ENCODE measurements at places on chromosomes 5 and 9.

DNA sequence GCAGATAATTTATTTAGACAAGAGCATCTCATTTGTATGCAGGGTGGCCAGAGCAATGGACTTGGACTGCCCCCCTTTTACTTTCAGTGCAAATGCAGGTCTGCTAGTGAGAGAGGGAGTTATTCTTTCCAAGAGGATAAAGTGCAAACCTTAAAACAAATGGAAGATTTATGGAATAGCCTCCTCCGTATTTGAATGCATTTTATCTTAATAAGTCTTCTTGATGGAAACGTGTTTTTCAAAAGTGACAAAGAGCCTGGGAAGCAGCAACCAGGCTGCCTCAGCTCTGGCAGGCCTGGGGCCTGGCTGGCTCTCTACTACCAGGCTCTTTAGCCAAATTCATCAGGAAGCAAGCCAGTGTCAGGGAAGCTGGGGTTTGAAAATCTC is 6.8 kb downstream of the NR2F1 start:
- DNase-seq, result no peak

DNA sequence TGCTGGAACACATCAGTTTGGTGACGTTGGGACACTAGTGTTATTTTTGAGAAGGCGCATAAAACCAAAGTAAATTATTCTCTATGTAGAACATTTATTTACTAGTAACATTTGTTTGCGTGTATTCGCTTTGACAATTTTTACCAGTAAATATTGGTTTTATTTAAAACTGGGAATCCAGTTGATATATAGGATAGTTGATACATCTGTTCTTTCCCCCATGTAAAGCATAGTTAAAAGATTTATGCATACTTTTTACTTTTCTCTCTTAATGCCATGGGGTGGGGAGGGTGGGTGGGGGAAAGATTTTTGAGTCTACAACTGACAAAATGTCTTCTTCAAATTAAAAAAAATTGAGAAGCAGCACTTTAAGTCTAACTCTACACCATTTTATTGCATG is at the start of gene IGIP:
IGIP (plus strand) TSS at position 301 of the 400 bp plus-strand sequence. CDS start 2,540 bp downstream, outside the sequence.
- DNase-seq, result no peak

DNA sequence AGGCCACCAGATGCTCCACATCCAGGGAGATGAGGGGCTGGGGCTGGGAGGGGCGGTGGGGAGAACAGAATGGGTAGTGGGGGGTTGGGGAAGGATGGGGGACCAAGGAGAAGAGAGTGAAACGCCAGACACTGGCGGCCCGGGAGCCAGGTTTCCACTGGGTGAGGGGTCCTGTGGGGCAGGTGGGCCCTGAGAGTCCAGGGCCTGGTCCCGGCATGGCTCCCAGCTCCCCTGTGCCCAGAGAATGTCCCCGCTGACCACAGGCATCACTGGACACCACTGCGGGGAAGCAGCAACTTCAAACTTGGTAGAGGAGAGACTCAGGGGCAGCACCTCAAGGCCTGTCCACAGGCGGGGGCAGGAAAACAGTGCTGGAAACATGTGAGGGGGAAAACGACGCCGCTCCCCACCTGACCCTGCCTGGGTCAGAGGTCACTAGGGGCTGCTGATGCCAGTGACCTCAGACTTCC is 13.2 kb downstream of the NINJ1 start:
- DNase-seq, result no peak

- DNase-seq, result no peak
Observed at GRCh38 chr5:123262216-123262823, 160.9 kb downstream of the CEP120 start.

DNA sequence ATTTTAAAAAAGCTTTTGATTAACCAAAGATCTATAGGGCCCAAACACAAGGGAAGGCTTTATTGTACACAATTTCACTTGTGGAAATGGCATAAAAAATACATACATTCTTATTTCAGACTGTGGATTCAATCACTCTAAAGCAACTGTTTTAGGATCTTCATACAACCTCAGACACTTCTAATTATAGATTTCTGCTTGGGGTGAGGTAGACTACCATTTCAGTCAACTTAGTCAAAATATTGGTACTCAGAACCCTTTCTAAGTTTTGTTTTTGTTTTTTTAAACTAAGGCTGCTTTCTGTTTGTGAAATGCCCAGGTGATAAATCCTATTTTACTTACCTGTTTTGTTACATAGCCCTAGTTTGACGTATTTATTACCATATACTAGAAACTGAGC is 284.5 kb upstream of the RASA1 start:
- no peak for DNase-seq

- DNase-seq, result no peak
Observed at GRCh38 chr9:2255128-2255527, 240.0 kb downstream of the SMARCA2 start.

DNA sequence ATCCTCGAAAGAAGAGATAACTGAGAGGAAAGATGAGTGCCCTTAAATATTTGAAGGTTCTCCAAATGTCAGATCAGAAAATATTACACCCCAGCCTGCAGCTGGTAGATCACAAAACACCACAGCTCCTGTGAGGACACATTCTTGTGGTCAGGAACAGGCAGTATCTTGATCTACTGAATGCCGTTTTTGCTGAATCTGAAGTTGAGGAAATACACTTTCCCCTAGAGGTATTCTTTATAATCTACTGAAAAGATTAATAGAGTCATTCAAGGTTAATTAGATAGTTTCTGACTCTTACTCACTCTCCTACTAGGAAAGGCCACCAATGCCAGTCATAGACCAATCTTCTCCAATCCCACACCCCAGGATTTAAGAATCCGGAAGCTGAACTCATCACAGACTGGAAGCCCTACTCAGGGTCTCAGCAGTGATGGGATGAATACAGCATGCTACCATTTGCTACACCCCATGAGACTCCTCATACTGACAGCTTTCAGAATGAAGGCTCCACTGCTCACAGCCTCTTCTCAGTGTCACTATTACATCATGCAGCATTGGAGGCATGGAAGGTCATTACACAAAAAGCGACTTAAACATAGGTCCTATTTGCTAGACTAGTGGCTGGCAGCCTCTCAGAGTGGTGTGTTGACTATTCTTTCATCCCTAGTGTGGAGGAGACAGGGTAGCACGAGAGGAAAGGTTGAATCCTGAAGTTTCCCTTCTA is 143.9 kb upstream of the SLC1A3 start:
- no peak for DNase-seq

GRCh38 chr5:61273279-61273975 is 58.6 kb upstream of the ZSWIM6 start:
- no peak for DNase-seq

- no peak for DNase-seq
Observed at GRCh38 chr9:87827341-87827740, 55.3 kb upstream of the SPATA31E1 start.

- DNase-seq, result peak; percentile 65
Observed at GRCh38 chr5:6729386-6730310, 16.4 kb downstream of the TENT4A start.

DNA sequence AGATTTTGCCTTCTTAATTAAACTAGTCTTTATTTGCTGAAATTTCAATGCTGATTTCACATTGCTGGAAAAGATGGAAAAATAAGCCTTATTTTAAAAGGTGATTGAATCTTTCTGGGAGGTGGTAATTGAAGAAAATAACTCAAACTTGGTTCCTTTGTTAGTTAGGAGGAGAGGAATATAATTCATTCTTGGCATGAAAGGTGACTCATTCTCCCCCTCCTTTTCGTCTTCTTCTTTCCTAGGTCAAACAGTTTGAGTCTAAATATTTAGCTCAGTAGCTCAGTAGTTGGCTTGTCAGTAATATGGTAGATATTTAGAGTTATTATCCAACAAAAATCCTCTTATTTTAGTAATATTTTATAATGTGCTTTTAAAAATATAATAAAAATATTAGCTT is 353.9 kb upstream of the MEF2C start:
- no peak for DNase-seq

DNA sequence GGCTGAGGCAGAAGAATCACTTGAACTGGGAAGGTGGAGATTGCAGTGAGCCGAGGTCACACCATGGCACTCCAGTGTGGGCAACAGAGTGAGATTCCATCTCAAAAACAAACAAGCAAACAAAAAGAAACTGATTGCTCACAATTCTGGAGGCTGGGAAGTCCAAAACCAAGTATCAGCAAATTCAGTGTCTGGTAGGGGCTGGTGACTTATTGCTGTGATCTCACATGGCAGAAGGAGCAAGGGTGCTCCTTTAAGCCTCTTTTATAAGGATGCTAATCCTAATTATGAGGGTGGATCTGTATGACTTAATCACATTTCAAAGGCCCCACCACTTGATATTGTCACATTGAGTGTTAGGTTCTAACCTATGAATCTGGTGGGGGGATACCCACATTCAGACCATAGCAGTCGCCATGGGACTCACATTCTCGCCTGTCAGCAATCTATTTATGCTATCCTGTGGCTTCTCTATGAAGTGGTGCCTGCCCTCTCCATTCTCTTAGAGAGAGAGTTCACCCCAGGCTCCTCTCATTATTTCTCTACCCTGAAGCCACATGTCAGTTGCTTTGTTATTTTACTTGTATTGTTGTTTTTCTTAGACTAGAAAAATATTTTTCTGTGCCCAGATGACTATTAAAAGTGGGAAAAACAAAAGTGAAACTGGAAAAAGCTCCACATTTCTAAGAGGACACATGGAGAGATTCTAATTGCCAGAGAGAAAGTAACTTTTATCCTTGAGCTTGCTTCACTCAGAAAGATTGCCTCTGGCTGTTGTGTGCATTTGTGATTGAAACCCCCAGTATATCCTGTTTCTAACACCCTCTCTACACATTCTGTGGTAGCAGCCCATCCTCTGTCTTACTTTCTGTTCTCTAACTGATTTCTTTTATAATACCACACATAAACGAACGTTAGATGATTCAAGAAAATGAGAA is 18.8 kb upstream of the PRLR start:
- no peak for DNase-seq

- no peak for DNase-seq
Observed at GRCh38 chr5:2205185-2205585, 322.5 kb upstream of the IRX4 start.

DNA sequence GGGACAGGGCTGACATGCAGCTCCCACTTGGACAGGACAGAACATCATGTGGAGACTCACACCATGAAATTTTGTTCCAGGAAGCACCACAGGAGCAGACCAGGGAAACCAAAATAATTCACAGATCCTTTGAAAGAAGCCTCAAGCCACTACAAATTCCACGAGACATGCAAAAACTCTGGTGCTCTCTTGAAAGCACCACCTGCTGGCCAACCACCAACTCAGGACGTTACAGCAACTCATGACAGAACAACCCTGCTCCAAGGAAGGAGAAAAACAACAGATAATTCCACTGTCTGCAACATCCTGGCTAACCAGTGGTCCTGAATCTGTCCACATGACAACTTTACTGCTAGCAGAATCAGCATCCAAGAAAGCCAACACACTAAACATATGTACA is 516.0 kb downstream of the SPATA31D1 start:
- no peak for DNase-seq

DNA sequence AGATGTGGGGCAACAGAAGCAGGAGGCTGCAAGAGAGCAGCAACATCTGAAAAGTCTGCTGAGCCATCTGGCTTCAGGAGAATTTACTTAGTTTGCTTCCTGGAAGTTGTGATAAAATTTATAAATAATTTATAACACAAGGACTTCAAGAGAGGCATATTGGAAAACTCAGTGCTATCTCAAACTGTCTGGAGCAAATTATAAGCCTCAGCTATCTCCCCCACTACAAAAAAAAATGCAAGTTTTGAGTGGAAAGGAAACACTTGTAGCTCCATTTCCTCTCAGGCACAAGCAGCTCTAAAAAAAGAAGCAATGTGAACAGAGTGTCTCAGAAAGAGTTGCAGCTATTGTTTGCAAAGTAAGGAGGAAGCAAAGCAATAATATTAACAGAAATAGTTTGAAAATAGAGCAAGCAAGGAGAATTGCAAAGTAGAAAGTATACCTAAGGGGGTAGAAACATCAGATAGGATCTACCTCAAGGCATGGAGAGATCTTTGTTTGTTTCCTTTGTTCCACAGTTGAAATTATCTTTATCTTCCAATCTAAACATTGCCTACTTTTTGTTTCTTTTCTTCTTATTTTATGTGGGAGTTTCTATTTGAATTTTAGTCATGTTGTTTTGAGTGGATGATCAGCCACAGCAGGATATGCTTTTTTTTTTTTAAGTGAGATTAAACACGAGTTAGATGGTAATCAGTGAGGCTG is 55.9 kb upstream of the IL6ST start:
- peak; percentile 7 for DNase-seq

DNA sequence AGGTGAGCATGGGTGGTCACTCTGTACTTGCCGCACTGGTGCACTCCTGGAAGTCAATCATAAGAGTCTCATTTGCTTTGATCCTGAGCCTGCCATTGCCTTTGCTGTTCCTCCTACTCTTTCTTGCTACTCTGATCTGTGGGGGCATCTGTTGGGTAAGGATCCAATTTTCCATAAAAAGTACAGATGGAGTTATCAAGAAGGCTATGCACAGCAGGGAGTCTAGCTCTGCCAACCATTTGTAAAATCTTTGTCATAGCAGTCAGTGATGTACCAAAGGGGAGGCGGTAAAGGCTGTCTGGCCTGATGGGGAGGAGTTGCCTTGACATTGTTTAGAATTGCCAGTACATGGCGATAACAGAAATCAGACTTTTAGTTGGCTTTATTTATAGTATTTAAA is 109.0 kb upstream of the PLPPR1 start:
- DNase-seq, result no peak
